ENCODE measurements at places on chromosomes 4 and X.

DNA sequence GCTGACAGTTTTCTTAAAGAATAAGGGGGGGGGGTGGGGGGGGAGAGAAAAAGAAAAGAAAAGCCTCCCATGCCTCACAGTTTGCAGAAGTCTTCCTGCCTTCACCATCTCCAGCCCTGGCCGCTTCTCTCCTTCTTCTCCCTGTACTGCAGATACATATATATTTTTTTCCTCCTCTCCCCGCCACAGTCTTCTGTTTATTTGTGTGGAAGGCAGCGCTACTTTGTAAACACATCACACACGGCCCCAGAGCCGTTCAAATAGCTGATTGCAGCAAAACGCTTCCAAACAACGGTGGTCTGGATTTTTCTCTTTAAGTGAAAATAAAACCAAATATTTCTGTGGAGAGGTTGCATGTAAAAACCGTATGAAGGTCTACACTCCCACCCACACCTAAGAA lies 732 bp downstream of the NLGN4X start:
- DNase-seq: no peak

- DNase-seq: no peak
Measured at GRCh38 chrX:46803140-46803539, 33.7 kb upstream of the RP2 start.

DNA sequence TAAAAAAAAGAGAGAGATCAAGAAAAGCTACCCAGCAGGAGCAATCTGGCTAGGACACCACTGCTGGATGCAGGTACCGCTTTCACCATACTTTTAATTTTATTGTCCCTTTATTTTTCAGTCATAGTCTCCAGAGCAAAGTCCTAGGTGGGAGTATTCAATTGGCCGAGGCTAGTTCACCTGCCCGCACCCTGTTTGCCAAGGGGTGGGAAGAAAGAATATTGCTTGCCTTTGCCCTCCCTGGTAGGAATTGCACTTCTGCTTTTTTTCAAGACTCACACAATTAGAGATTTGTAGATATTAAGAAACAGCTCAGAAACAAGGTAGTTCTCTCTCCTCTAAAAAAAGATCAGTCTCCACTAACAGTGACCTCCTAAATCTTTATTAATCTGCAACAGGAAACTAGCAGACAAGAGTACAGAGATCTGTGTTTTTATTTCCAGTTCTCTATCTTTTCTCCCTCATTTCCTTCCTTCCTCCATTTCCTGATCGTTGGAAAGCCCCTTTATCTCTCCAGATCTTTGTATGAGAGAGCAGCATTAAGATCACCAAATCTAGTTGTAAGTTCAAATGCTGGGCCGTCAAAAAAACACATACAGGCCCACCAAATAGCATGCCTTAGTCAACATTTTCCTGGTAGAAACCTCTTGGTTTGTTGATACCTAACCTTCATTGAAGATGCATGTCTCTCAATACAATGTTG lies 9.4 kb upstream of the RPGR start:
- no peak for DNase-seq

DNA sequence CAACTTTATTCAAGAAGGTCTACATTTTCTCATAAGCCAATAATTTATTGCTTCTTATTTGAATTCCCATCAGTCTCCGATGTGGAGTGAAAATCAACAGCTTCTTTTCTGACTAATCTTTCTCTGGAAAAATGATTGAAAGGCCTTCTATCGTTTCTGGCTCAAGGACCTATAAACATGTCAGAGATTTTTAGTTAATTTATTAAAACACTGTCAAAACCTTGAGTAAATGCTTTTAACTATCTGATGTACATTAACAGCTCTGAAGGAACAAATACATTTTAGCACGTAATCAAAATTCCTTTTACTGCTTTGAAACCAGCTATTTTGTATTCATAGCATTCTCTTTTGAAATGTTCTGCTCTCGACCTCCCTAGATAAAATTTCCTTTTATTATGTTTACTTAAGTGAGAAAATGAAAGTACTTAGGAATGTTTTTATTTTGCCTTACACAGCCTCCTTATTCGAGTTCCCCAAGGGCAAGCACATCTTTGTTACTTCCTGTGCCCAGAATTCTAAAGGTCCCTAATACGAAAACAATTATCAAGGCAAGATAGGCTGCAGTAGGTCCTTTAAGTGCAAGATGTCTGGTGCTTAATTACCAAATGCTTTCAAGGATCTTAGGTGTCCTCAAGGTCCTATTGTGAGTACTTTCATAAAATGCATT lies 3.1 kb upstream of the ZFX start:
- peak; percentile 23 for DNase-seq

GRCh38 chrX:24357106-24357505 lies 3.3 kb upstream of the SUPT20HL1 start:
- DNase-seq: peak; percentile 46

DNA sequence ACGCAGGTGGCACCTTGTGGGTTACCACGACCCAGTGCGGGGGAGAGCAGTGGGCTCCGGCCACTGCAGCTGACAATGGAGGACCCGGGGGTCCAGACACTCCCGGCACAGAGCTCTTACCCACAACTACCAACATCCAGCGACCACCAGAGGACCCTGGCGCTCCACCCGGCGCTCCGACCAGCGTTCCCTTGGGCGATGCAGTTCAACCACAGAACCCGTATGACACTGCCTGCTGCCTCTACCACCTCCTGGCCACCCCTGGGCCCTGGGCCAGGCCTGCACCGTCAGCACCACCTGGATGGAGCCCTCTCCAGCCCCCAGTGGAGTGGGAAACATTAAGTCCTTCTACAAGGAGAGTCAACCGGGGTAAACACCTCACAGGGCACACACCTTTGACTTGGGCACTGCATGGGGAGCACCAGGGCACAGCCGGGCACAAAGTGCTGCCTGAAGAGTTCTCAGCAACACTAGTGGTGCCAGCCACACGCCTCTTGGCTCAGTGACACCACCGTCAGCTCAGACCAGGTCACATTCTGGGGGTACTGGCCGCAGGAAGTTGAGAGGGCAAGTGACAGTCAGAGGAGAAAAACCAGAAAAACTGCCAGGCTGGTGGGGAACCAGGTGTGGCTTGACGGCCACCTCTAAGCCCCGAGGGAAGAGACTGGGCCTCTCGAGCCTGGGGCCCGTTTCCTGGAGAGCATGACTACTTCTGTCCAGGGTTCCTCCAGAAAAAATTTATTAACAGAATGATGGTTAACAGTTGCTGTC lies 2.6 kb downstream of the CTBP1 start:
- no peak for DNase-seq

DNA sequence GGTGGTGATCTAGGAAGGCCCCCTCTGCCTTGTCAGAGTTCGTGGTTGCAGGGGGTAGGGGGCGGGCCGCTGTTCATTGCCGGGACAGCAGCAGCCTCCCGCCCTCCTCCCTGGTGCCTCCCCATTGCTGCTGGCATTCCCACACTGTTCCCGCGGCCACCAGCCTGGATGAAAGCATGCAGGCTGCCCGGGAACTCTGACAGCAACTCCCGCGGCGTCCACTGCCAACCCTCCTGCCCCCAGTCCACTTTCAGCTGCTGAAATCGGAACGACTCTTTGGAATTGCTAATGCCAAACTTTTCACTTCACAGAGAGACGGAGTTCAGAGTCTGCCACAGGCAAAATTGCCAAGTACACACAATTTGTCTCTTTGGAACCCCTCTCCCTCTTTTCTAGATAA lies 121.9 kb downstream of the BEND2 start:
- no peak for DNase-seq

- DNase-seq: no peak
Measured at GRCh38 chr4:183658362-183659028, 490 bp downstream of the RWDD4 start.

DNA sequence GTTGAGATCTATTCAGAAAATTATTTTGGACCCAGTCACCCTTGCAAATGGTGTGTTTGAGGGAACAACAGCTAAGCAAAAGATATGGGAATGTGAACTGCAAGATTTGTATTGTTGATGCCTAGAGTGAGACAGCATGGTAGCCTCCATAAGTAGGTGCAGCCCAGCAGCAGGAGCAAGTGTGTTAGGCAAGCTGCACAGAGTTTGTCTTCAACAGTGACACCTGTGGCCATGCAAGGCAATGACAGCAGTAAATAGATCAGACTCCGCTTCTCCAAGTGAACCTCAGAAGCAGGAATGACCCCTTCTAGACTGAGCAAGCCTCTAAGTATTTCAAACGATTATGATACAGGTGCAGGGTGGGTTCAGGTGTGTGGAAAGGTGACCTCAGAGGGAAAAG lies 133.4 kb upstream of the MSX1 start:
- no peak for DNase-seq

DNA sequence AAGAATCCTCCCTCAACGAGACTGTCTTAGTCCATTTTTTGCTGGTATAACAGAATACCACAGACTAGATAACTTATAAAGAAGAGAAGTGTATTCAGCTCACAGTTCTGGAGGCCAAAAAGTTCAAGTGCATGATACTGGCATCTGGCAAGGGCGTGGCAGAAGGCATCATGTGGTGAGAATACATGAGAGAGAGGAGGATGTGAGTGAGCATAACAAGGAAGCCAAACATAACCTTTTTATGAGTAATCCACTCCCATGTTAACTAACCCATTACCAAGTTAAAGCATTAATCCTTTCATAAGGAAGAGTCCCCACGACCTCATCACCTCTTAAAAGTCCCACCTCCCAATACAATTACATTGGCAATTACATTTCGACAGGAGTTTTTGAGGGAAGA lies 504.6 kb downstream of the IQCM start:
- DNase-seq: no peak

GRCh38 chr4:163736876-163737275 lies 242.4 kb downstream of the TMA16 start:
- no peak for DNase-seq

DNA sequence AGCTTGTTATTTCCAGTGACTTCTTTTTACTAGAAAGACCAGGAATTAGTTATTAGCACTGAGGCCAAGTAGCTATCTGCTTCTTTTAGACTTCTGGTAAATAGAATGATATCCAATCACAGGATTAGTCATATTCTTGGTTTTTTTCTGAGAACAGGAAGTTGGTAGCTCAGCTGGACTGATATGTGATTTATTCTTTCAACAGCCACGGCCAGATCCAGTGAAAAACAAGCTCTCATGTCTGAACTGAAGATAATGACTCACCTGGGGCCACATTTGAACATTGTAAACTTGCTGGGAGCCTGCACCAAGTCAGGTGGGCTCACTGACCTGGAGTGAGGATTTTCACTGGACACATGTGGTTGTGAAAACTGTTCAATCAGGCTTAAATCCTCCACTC lies 48.6 kb downstream of the PDGFRA start:
- DNase-seq: peak; percentile 74

GRCh38 chrX:40153345-40154249 lies 55.8 kb upstream of the BCOR start:
- no peak for DNase-seq

GRCh38 chr4:47533689-47534347 lies 48.7 kb downstream of the ATP10D start:
- DNase-seq: no peak

DNA sequence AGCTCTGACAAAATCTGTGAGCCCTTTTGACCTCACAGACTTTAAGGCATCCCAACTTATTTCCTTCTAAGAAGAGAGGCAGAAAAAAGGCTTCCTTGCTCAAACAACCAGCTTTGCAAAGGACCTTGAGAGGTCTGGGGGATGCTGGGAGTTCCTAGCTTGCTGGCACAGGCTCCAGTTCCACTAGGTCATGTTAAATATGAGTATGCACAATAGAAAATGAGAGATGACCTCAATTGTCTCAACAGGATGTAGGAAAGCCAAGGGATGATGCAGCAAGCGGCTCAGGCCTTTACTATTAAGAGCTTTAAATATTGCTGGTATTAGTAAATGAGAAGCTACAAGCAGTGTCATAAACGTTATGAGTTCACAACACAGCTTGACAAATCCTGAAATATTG lies 13.3 kb upstream of the ZNF827 start:
- DNase-seq: no peak

DNA sequence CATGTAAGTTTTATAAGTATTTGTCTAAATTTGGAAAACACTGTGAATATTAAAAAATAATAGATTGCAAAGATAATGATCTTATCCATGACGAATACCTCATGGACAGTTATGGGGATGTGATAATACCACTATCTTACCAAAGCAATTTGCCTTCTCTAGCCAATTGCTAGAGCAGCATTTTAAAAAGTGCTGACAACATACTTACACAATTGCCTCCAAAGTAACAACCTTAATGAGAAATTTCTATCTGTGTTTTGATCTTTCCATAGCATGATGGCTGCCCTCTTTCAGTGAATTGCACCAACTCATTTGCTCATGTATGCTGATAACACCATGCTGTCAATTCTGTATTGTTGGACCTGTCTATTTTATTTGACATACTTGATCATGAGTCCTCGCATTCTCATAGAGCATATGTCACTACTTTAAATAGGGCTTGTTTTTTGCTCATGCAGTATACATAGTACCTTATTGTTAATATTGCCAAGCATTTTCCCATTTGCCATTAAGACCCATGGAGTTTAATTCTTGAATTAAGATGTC lies 87.2 kb downstream of the MMRN1 start:
- no peak for DNase-seq

DNA sequence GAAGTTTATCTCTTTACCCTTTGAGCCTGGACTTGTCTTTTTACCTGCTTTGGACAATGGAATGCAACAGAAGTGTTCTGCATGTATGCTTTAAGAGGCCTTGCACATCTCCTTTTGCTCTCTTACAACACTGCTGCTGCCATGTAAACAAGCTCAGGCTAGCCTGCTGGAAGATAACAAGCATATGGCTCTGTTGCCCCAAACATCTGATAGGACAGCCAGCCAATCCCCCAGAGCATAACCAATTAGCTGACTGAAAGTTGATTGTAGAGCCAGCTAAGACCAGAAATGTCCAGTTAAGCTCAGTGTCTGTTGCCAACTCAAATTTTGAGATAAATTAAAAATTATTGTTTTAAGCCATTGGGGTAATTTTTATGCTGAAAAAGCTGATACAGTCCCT lies 510.6 kb upstream of the CNKSR2 start:
- DNase-seq: no peak

GRCh38 chr4:40570348-40571077 lies 59.2 kb downstream of the RBM47 start:
- no peak for DNase-seq

GRCh38 chrX:13937370-13938050 lies 92.2 kb downstream of the GEMIN8 start:
- DNase-seq: peak; percentile 78

GRCh38 chr4:70280567-70280966 lies 38.2 kb downstream of the CSN3 start:
- DNase-seq: no peak

DNA sequence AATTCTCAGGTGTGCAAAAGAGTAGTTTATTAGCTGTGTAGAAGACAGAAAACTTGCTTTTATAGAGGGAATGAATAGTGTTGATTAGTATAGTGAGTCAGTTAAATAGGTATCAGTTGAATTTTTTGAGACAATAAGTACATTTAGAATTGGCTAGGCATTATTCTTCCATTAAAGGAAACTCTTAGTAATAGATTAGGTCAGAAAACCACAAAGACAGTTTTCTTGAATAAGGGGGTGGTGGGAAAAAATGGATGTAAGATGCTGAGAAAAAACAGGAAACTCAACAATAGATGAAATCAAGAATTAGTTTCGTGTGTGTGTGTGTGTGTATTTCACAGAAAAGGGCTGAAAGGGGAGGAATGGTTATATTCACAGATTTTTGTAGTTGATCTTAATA lies 16.8 kb downstream of the CD38 start:
- no peak for DNase-seq

GRCh38 chr4:110106931-110107296 lies 91.5 kb downstream of the ELOVL6 start:
- DNase-seq: peak; percentile 74

Data from fibroblast of skin of back (primary cell).